Suprapubic skin (tissue), 4 donors: ENCODE measurements at places on chromosomes 4 and X.

DNA sequence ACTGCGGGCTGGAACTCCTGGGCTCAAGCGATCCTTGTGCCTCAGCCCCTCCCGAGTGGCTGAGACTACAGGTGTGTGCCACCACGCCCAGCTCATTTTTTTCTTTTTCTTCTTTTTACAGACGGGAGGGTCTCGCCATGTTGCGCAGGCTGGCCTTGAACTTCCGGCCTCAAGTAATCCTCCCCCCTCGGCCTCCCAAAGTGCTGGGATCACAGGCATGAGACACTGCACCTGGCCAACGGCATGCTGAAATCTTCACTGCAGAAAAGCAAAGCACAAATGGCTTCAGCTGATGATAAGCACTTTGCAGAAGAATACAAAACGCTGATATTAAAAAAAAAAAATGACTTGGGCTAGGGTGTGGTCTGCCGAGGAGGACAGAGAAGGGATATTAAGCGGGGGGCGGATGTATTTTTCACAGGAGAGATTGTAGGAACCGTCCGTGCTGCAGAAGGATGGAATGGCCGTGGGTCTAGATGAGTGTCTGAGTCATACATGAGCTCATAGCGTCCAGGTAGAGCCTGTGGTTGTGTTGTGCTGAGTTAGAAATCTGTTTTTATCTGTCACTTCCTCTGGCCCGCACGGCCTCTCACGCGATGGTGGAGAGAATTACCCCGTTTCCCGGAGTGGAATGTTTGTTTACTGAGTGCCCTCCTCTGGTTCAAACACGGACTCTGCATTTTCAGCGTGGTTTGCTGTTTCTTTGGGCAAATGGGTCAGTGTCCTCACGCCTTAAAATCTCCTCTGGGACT, 8.5 kb upstream of the AKAP17A start:
- H3K27me3 ChIP-seq = no peaks in the 10 kb centered on the region
- no peak overlapping the region for H3K4me3 ChIP-seq
- no peak overlapping the region for H3K27ac ChIP-seq
- no peaks in the 10 kb centered on the region for H3K4me1 ChIP-seq
- H3K36me3 ChIP-seq = no peaks in the 10 kb centered on the region

GRCh38 chrX:71908387-71908786, 2.3 kb upstream of the NHSL2 start:
- no peak overlapping the region for H3K27ac ChIP-seq
- H3K36me3 ChIP-seq = no peaks in the 10 kb centered on the region
- H3K4me3 ChIP-seq = no peak overlapping the region
- H3K27me3 ChIP-seq = peaks cover 25% of the 10 kb centered on the region
- DNase-seq = no peak

GRCh38 chrX:119942831-119943184, 743 bp downstream of the NKAP start:
- H3K4me1 ChIP-seq = peaks cover 13% of the 10 kb centered on the region
- peak overlapping the region; percentile 73 for H3K4me3 ChIP-seq
- H3K27me3 ChIP-seq = no peaks in the 10 kb centered on the region

DNA sequence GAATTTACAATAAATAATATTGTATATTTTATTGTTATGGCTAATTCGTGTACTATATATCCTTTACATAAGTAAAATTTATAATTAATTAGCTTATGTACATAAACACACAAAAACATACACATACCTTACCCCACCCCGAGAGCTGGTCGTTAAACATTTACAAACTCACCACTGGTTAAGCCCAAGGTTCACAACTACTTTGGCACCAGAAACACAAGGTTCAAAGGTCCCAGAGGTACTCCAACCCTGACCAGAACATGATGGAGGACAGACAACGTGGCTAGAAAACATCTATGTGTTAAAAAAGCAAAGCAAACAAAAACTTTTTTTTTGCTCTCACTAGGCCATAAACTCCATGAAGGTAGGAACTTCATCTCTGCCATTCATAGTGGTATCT, 37.7 kb downstream of the SLC25A5 start:
- no peak overlapping the region for H3K4me3 ChIP-seq
- no peak overlapping the region for H3K27ac ChIP-seq
- peaks cover 17% of the 10 kb centered on the region for H3K4me1 ChIP-seq
- DNase-seq = no peak
- no peaks in the 10 kb centered on the region for H3K27me3 ChIP-seq

GRCh38 chr4:131159261-131159660, 1989.8 kb upstream of the PCDH10 start:
- no peaks in the 10 kb centered on the region for H3K27me3 ChIP-seq
- H3K36me3 ChIP-seq = no peaks in the 10 kb centered on the region
- no peak for DNase-seq
- H3K4me3 ChIP-seq = no peak overlapping the region
- no peak overlapping the region for H3K27ac ChIP-seq

DNA sequence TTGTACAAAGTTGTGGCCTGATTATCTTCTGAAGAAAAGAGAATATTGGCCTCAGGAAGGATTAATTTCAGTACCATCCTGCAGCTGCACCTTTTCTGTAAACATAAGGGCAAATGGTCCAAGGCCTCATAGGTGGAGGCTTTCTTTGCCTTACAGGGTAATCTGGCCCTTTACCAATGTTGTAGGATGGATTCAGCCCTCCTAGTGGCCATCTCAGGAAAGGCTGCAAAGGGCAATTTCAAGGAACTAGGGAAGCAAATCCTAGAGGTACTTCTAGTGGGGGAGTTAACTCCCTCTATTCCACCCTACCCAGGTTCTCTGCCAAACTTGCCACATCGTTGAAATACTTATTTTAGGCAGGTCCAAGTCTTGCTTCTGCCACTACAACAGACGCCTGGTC, 57.6 kb downstream of the UGT2B11 start:
- no peak overlapping the region for H3K27ac ChIP-seq
- H3K27me3 ChIP-seq = no peaks in the 10 kb centered on the region
- H3K36me3 ChIP-seq = no peaks in the 10 kb centered on the region
- H3K4me3 ChIP-seq = no peak overlapping the region
- DNase-seq = no peak
- H3K4me1 ChIP-seq = no peaks in the 10 kb centered on the region
